Activated T-cell treated with anti-CD3 and anti-CD28 coated beads, Interleukin-2, amount 50 U/mL, for 24 hours (primary cell): ENCODE measurements at places on chromosomes 3 and 15.
A peak's percentile ranks its signal among the peaks of the same experiment; 100 is the strongest.

DNA sequence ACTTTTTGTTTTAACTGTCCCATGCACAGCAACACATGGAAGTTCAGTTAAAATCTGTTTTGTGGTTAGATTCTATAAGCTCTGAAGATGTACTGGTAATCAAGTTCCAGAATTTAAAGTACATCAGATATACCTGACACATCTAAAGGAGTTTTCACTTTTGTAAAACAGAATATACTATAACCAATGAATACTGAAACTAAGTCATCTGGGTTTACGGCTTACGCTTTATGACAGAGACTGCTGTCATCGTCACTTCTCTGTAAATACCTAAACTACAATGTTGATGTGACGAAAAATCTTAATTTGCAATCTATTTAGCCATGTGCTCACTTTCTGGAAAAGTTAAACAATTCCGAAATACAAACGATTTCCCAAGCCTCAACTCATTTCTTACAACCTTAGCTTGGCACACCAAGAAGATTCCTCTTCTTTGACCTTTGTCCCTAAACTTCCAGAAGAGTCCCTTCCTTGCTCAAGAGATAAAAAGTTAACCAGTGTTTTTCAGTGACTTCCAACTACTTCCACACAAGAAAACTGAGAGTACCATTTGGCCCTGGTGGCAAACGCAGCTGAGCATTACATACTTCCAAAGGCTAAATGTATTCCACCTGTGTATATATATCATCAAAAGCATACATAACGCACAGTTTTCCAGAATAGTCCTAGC is 56.8 kb upstream of the NEK10 start:
- no peak for DNase-seq

GRCh38 chr3:105798381-105798934 is 70.4 kb downstream of the CBLB start:
- DNase-seq, result no peak

- DNase-seq, result no peak
These were observed 1.9 kb upstream of the TRIM71 start for GRCh38 chr3:32815841-32816438.

DNA sequence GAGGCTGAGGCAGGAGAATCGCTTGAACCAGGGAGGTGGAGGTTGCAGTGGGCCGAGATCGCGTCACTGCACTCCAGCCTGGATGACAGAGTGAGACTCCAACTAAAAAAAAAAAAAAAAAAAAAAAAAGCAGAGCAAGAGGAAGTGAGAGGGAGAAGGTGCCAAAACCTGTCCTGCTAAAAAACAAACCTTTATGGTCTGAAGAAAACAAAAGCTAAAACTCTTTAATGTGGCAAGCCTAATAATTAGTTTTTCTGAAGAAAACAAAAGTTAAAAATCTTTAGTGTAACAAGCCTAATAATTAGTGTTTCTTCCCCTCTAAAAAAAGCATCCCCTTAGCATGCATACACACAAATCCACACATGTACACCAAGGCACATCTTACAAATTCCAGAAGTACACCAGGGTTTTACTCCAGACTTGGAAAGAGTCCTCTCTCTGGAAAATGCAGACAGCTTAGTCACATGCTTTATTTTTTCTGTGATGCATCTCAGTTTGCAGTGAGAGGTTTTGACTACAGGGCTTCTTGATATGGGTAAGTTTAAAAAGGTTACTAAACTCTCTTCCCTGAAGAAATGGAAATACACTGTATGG is 65.9 kb downstream of the HACD2 start:
- DNase-seq, result no peak

DNA sequence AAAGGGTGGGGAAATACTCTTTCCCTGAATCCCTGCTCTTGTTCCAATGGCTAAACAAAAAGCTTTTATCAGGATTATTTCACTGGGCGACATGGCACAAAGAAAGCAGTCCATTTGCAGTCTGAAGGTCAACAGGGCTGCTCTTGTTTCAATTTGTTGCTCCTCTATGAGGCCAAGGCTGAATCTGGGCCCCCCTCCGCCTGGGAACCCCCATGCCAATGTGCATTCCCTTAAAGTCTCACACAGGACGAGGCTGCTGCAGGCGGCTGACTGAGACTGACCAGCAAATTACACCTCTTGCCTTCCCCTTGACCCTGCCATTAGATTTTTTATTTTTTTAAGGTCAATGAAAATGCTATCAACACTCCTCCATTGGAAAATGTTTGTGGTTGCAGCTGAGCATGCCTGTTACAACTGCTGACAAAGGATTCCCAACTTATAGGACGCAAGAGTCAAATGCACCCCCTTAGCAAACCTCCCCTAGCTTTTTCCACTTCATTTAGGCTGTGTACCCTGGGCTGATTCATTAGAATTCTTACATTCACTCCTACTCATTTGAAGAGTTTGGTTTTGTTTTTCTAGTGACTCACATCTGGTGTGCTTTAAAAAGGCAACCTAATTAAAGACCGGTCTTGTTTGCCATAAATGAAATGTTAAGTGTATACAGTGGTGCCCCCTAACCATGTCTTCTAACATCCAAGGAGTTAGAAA is 60.8 kb upstream of the ARHGEF3 start:
- DNase-seq, result no peak

- DNase-seq, result no peak
These were observed 36.0 kb upstream of the PPARG start for GRCh38 chr3:12252889-12253288.

DNA sequence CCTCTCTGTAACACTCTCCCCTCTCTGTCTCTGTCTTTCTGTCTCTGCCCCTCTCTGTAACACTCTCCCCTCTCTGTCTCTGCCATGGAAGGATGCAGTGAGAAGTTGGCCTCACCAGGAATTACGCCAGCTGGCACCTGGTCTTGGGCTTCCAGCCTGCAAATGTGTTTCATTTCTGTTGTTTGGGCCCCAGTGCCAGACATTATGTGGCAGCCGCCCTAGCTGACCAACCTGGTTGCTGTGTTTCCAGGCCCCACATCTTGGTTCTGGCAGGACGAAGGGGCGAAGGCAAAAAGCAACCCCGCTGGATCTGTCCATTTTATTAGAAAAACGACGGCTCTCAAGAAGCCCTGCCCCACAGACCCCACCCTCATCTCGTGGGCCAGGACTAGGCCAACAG is 5.2 kb upstream of the ZXDC start:
- no peak for DNase-seq

GRCh38 chr3:181555681-181556080 is 156.0 kb upstream of the SOX2 start:
- DNase-seq, result no peak

DNA sequence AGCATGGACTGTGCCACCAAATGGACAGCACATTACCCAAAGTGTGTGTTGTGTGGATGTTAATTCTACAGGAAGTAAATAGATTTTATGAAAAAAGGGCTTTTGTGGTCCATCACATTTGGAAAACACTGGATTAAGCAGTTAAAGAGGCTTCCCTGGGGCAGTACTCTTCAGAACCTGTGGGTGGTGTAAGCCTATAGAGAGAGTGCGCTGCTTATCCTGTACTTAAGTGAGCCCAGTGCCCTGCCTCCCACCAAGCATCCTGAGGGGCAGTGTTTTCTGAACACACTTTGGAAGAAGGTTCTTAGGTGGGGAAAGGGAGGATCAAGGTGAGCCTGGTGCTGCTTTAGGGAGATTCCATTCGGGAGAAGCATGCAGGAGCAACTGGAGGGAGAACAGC is 10.9 kb downstream of the TTLL3 start:
- DNase-seq, result no peak

DNA sequence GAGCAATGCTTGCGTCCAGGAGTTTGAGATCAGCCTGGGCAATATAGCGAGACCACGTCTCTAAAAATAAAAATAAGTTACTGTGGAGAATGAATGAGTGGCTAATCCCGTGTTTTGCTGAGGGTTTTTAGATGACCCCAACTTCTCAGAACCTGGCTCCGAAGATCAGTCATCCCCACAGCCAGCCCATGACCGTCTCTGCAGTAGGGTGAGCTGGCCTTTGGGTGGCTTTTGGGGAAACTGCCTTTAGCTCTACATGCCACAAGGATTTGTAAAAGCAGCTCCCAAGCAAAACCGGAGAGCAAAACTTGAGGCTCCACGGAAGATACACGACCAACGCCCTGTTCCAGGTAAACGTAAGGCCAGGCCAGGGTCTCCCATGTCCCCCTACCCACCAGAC is 39.2 kb upstream of the TFRC start:
- no peak for DNase-seq

DNA sequence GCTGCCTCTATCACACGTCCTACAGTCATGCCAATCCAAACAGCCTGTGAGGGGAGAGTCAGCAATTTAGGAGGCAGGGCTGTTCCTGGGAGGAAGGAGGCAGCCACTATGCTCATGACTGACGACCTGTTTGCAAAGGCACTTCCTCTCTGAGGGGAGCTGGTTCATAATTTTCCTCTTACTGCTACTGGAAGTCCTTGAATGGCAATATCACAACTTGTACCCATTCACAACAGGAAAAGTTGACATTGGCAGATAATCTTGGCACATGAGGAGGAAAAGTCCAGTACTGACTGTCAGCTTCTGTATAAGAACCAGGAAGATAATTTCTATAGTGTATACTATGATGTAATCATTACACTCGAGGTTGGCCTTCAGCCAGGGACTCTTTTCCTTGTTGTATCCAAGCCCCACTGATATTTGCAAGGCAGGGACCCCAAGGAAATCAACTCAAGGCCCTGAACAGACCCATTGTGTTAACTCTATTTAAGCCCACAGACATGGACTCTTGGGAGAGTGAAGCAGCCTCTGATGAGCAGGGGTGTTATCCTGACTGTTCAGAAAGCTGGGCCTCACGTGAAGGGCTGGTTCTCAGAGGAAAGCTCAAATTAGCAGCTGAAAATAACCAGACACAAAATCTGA is 267.3 kb upstream of the ADAMTS9 start:
- DNase-seq, result no peak

GRCh38 chr3:186427627-186428281 is 65.7 kb upstream of the DGKG start:
- DNase-seq, result no peak

DNA sequence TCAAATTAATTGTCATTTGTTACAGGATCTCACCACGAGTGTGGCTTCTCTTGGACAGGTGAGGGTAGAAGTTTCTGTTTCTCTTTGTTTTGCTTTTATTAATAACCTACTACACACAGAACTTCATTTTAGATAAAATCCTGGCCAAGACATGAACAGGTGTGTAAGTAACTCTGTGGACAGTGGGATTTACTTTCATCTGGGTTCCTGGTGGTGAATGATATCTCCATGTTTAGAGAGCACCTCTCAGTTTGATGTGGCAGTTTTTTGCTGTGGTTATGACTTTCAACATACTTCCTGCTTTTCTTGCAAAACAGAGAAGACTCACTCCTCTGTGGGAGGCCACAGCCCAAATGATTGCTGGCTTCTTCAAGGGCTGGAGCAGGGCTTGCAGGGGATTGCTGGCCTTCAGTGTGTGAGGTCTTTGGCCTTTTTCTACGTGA is 71.1 kb upstream of the XCR1 start:
- DNase-seq, result peak; percentile 63

DNA sequence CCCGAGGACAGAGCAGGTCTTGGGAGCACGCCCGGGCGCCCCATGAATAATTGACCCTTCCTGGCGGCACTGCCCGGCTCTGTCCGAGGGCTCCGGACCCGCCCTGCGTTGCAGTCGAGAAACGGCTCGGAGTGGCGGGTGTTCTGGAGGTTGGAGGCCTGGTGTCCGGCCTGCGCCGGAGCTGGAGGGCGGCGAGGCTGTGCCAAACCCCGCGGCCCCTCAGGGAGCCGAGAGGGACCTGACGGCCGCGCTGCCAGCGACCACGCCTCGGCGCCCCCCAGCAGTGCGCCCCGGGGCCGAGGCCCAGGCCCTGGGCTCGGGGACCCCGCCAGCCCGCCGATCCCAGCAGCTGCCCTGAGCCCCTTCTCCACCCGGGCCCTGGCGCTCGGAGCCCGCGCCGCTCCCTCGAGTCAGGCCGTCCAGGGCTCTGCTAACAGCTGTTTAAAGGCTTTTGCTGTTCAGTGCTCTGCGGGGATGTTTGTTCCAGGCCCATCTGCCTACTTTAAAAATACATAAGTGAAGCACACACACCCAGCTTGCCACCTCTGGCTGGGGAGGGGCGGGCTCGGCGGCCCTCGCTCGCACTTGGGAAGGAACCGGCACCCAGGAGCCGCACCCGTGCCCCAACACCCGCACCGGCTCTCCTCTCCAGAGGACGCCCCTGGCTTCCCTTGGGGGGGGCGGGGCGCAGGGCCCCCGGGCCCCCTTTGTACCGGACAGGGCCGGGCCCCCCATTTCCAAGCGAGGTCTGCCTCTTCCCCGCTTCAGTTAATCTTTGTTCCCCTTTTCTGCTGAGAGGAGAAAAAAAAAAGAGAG is 730 bp upstream of the ZNF710 start:
- DNase-seq, result no peak

DNA sequence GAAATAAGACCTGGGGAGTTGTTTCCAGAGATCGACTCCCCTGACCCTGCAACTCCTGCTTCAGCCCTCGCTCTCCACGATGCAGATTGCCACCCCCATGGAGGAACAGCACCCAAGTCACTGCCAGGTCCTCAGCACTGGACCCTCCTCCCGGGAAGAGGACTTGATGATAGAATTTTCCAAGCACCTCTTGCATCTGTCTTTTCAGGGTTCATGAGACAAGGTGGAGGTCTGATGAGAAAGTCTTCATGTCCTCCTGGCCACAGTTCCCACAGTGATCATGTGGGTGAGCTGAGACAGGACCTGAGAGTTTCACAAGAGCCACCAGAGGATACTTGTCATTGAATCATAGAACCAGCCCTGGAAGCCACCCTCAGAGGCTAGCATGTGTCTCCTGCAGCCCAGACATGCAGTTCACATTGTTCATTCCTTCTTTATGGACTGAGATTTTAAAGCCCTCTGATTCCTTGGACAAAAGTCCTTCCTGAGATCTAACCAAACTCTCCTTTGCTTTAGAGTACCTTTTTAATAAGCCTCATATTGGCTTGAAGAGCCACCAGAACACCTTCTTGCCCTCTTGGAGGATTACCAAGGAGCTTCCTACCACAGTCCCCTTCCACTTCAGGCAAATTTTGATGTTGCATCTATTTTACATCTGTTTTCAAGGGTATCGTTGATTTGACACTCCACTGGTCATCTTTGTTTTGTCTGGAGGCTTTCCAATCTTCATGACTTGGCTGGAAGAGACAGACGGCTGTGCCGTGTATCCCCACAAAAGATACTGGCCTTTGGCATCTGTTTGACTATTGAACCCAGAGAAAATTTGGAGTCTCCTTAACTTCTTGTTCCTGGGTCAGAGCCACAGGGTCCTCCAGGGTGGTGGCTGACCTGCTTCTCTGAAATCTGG is 224.8 kb upstream of the BHLHE40 start:
- DNase-seq, result no peak

DNA sequence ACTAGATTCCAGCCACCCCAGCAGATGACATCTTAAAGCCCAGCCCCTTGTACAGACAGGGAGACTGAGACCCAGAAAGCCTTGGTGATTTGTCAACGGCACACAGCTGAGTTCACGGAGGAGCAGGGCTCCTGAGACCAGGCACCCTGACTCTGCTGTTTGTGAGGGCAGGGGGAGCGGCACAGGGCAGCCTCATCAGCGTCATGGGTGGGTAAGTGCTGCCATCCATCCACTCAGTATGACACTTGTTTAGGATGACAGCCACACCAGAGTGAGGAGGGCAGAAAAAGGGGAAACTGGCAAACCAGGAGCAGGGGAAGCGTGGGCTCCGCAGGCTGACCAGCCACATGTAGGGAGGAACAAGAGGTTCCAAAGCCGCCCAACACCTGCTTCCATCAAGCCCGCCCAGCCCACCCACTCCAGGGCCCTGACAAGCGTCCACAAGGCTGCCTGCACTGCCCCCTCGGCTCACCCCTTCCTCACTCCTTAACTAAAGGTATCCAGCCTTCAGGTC is 19.9 kb downstream of the RBPMS2 start:
- no peak for DNase-seq

- no peak for DNase-seq
These were observed 60.4 kb downstream of the CCNL1 start for GRCh38 chr3:157099326-157100095.

GRCh38 chr3:52305926-52306325 is 10.2 kb upstream of the DNAH1 start:
- DNase-seq, result no peak
